ENCODE measurements at places on chromosomes 5 and 9.

GRCh38 chr9:89379508-89380115, 61.3 kb downstream of the SECISBP2 start:
- DNase-seq, result no peak

GRCh38 chr9:71646131-71646530, 122.2 kb downstream of the CEMIP2 start:
- DNase-seq, result no peak

DNA sequence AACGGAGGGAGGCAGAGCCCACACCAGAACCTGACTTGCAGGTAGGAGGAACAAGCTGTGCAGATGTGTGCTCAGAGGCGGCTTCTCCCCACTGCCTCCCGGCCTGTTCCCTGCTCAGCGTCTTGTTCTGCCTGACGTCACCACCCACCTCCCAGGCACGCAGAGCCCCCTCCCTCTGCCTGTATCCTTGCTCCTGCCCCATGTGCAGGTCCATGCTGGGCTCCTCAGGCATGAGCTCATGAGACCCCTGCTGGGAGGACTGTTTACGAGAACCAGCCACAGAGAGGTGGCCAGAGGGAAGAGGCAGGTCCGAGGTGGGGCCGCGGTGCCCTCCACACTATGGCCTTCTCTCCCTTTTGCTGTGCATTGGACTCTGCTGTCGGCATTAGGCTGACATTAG, 45.5 kb downstream of the SLC6A3 start:
- DNase-seq, result no peak

GRCh38 chr5:117417501-117417900, 842.9 kb upstream of the SEMA6A start:
- DNase-seq, result no peak

GRCh38 chr5:36656556-36656955, 50.1 kb downstream of the SLC1A3 start:
- DNase-seq, result no peak

DNA sequence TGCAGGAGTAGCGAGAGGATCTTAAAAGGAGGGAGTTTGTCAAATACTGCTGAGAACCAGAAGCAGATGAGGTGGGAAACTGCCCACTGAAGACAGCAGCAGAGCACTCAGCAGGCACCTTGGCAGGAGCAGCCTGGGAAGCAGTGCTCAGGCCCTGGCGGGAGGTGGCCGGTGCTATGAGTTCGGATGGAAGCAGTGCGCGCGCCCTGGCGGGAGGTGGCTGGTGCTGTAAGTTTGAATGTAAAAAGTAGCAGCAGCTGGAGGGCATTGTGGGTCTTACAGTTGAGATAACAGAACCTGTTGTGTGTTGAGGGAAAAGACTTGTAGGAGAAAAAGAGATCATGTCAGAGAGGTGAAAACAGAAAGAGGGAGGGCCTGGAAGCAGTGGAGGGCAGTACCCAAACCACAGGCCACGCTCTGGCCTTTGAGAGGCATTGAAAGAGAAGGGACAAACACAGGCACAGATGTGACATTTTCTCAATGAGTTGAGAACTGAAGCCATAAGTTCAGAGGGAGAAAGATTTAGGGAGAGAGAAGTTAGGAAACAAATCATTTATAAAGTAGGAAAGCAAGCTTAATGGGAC, 130.9 kb downstream of the ERCC6L2 start:
- DNase-seq, result no peak

DNA sequence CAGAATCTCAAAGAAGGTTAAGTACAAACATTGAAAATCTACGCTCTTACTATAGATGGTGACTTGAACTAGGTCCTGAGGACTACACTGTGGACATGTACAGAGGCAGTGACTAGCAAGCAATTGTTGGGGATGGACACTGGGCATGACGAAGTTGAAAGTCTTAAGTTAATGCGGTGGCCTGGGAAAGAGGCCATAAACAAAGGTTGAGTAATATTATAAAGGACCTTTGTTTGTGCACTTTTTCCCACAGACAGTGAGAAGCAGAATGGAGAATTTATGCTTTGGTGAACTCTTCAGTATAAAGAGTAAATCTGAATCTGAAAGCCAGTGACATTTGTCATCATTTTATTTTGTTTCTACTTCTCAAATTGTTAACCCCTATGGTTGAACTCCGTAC, 15.3 kb downstream of the ALDH1A1 start:
- no peak for DNase-seq

DNA sequence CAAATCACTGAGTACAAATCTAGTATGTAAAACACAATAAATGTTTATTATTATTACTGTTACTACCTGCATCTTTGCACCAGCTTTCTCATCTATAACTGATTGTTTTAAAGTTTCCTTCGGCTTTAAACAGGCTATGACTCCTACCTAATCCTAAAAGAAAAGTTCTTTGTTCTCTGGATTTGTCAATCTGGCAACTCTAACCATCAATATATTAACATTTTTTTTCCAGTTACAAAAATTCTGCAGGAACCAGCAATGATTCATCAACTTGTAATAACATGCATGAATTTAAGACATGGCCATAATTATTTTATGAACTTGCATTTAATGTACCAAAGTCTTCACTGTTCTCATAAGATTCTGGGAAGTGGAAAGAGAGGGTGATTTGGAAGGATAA, 228.5 kb downstream of the PIK3R1 start:
- DNase-seq, result no peak

DNA sequence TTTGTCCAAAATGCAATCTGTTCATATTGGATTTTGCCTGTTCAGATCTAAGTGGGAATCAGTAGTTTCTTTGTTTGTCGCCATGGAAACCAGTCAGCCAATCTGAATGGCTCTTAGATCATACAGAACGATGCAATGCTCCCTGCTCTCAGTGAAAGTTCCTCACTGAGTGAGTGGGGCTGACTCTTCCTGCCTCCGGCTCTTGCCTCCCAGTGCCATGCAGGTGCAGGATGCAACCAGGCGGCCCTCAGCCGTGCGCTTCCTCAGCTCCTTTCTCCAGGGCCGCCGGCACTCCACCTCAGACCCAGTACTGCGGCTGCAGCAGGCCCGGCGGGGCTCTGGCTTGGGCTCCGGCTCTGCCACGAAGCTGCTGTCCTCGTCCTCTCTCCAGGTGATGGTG, at the start of gene PTPDC1:
PTPDC1 (plus strand) TSS at position 151 of the 400 bp plus-strand sequence; CDS start at position 218, 67 bp downstream.
- peak; percentile 43 for DNase-seq
